GM12865 (cell line): ENCODE measurements at places on chromosomes 13 and 19.

DNA sequence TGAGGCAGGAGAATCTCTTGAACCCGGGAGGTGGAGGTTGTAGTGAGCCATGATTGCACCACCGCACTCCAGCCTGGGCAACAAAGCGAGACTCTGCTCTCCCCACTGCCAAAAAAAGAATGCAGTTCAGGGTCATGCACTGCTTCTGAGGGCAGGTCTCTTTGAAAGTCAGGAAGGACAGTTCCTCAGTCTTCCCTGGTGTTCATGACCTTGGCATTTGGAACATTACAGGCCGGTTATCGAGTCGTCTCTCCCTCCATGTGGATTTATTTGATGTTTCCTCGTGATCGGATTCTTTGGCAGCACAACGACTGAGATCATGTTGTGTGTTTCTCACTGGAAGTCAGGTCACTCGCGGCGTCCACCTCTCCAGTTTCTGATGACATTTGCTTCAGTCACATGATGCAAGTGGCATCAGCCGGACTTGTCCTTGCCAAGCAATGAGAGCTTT lies 17.2 kb downstream of the FGF21 start:
- DNase-seq = no peak

GRCh38 chr13:98761126-98761985 lies 8.9 kb upstream of the SLC15A1 start:
- DNase-seq = peak; percentile 59

DNA sequence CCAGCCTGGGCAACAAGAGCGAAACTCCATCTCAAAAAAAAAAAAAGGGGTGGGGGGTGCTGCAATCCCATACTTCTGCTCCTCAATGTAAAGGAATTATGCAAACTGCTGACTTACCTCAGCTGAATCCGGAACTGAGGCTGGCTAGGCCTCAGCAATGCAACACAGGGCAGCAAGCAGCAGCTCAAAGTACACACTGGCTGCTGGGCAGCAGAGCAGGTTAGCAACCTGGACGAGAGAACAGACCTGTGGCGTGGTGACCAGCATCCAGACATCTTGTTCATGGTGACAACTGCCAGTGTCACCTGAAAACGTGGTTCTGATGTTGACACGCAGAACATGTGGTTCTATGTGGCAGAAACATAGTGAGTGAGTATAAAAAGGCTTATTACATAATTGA lies 28.1 kb downstream of the ZNF14 start:
- DNase-seq = no peak

GRCh38 chr13:34201050-34201913 lies 383.3 kb downstream of the RFC3 start:
- no peak for DNase-seq

DNA sequence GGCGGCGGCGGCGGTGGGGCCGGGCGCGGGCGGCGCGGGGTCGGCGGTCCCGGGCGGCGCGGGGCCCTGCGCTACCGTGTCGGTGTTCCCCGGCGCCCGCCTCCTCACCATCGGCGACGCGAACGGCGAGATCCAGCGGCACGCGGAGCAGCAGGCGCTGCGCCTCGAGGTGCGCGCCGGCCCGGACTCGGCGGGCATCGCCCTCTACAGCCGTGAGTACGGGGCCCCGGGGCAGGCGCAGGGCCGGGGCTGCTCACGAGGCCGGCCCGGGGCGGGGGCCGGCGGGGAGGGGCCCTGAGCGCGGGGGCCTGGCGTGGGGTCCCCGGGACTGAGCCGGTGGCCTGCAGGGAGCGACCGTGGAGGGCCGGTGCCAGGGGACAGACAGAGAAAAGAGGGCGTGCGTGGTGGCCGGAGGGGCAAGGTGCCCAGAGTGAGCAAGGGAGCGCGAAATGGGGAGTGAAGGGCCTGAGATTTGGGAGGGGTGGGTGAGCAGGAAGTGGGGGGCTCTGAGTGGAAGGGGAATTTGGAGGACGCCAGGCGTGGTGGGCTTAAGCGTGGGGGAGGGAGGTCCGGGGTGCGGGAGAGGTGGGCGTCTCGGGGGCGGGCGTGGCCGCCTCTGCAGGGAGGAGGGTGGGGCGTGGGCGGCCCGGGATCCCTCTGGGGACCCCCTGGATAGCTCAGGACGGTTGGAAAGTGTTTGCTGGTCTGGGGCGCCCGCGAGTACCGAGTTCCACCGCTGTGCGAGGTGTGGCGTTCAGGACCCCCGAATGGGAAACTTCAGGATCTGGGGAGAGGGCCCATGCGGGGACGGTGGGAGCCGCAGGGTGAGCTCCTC lies 575 bp downstream of the CARM1 start:
- peak; percentile 60 for DNase-seq

DNA sequence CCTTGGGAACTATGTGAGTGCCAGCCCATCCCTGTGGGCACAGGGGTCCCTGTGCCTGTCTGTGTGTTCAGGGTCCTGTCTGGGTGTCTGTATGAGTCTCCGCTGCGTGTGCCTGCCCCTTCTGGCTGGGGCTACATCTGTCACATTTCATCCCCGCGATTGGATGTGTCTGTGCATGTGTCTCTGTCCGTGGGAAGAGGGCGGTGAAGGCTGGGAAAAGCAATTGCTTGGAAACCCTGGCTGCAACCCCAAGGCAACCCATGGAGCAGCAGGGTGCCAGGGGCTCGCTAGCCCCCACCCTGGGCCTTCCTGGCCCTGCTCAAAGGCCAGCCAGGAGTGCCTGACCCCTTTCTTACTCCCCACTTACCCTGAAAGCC lies 1.4 kb downstream of the MAG start:
- DNase-seq = no peak
